ENCODE measurements at places on chromosomes 11 and 22.

DNA sequence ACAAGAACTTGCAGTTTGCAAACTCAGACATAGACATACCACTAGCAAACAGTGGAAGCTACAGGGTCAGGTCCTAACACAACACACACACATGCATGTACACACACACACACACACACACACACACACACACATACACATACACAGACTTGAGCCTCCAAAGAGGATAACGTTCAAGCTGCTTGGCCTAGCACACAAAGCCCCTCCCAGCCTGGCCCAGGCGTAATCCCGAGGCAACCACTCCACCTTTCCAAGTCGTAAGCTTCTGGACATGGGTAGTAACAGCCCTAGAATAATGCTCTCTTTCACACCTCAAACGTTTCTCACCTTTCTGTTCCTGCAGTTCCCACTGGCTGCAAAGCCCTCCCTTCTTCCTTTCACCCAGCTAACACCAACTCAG is 88.6 kb downstream of the LARGE1 start:
- DNase-seq, result no peak

GRCh38 chr22:37811867-37812266 is 4.1 kb downstream of the GCAT start:
- no peak for DNase-seq

DNA sequence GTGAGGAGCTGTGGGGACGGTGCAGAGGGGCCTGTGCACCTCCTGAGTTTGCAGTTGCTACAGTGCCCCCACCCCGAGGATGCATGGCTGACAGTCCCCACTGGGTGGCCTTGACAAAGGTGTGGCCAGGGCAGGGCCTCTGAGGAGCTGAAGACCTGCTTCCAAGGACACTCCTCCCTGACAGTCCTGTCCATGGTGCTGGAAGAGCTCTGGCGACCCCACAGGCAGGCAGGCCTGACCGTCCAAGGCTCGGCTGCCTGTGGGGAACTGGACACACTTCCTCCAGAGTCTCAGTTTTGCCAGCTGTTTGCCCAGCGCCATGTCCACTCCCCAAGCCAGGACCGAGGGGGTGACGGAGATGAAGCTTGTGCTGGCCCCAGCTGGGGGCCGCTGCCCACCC is 32.7 kb downstream of the BRSK2 start:
- no peak for DNase-seq

DNA sequence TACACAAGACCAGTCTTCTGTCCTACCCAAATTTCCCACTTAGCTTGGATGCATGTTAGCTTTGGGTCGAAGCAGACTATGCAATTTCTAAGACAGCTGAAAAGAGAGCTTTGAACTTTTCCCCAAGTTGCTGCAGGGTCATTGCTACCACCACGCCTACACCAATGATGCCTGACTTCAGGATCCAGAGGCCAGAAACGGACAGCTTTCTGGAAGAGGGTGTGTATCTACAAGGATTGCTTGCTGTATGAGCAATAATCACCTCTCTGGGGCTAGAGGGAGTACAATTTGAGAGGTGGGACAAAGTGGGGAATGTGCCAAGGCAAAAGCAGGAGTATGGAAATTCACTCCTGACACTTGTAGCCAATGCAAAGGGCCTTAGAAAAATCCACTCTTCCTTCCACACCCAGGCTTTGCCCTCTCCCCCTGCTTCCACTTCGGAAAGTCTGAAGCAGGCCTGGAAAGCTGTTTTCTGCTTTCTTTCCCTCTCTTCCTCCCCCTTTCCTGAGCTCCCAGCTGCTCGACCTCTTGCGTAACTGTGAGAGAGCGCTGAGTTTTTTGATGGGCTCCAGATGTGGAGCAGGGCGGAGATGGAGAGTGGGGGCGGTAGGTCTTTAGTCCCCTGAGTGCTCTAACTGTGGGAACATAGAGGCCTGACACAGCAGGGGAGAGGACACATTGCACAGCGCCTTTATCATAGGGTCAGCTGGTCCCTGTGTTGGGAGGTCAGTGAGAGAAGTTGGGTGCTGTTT is 2.1 kb upstream of the PHLDB1 start:
- no peak for DNase-seq

GRCh38 chr11:1008001-1008802 is 28.3 kb downstream of the MUC6 start:
- no peak for DNase-seq

- no peak for DNase-seq
These were observed 24.2 kb downstream of the MED15 start for GRCh38 chr22:20531404-20532201.

DNA sequence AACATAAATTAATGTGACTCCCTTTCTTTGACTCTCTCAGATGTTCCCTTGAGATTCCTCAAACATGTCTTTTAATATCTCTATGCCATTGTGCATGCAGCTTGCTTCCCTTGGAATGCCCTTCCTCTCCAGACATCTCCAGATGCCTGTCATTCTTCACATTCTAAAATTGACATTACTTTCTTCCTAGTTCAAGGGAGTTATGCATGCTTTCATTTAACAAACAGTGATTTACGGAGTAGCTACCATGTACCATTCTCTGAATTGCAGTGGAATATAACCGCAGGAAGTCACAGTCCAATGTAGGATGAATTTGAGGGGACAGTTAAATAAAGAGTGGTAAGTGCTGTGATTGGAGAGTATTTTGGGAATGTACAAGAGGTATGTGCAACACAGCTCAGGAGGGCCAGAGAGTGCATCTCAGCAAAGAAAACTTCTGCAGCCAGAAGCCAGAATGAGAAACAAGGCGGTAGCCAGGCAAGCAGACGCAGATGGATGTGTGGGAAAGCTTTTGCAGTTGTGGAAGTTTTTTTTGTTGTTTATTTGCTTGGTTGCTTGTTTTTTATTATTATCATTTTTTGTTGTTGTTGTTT is 18.7 kb downstream of the MMP10 start:
- DNase-seq, result no peak

- no peak for DNase-seq
These were observed 31.4 kb downstream of the CBL start for GRCh38 chr11:119237515-119237914.

DNA sequence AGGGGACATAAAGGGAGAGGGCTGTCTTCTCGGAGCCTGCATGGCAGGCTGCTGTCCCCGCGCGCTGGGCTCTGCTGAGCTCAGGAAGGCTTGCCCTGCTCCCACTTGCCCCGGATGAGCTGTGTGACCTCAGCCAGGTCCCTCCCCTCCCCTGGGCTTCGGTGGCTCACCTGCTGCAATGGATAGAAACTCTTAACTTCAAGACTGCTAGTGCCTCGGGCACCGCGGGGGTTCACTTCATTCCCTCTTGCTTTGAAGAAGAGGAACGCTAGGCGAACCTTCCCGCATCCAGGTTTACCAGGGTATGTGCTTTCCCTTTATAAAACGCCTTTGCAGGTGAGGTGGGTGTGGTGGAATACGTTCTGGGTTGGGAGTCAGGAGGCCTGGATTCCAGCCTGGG is 115.0 kb downstream of the PHF21B start:
- no peak for DNase-seq

DNA sequence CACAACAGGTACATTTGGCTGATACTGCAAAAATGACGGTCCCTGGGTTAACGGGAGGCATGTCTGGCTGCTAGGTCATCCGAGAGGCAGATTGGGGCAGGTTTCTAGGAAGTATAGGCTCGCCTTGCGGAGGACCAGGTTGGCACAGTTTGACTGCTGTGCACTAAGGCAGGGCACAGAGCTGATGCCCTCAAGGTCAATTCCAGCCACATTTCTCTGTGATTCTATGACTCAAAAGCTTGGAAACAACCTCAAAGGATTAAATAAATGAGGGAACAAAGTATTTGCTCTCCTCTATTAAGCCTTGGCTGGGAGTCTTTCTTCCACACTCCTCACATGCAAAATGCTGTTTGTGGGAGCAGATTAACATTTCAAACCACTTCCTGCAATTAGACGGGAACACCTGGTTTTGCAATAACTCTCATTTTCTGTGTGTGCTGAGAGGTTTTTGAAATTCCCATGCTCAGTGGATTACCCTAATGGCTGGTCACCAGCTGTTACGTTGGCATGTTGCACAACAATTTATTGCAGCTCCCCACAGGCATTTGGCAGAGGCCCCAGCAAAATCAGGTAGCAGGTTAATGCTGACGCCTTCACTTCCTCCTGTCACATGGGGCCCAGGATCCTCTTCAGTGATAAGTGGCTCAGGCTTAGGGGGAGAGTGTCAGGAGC is 61.0 kb upstream of the PLET1 start:
- no peak for DNase-seq

- no peak for DNase-seq
These were observed 425.5 kb upstream of the CADM1 start for GRCh38 chr11:115929618-115930129.

DNA sequence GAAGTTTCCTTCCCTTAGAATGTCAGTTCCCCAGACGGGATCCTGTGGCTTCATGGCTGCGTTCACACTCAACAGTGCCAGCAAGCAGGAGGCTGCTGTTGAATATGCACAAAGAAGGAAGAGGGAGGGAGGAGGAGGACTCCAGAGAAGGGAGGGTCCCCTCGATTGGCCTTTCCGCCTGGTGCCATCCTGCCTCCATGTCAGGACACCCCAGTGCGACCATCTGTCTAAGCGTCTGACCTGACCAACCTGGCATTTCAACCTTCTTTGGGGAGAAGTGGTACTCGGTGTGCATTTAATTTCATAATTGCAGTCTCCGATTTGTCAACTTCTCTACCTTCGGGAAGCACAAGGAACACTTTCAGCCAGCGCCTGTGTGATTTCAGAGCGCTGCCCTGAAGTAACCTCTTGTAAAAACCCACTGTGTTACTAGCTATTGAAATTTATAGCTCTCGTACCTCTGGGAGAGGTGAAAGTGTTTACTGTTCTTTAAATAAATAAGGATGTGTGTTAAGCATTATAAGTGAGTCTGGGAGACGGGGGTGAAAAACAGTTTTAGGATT is 1491.9 kb downstream of the TBC1D22A start:
- no peak for DNase-seq

DNA sequence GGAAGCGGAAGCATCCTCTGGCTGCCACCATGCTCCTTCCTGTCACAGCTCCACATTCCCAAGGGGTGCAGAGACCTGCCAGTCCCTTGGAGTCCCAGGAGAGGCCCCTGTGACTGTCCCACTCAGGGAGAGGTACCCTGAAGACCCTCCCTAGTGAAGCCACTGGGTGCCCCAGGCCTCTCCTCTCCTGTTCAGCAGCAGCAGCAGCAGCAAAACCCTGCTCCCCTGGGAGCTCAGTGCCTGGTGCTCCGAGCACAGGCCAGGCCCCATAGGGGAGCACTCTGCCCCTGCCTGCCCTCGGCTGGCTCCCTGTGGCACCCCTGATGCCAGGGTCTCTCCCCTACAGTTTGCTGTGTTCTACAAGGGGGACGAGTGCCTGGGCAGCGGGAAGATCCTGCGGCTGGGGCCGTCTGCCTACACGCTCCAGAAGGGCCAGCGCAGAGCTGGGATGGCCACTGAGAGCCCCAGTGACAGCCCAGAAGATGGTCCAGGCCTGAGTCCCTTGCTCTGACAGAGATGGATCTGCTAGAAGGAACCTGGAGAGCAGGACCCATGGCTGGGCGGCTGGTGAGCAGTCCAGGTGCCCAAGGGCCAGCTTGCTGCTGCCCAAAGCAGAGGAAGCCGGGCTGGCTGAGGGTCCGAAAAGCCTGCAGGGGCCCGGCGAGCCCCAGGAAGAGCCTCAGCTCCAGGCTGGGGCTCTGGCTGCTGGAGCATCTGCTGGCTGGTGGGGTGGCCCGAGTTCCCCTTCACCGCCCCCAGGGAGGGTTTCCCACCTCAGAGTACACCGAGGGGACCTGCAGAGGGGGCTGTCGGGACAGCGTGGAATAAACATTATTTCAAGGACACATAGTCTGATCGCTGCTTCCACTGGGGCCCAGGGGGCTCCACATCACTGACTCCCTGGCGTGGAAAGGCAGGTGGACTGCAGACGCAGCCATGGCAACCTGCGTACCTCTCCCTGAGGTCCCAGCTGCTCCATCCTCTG is 21.3 kb downstream of the TRMU start:
- no peak for DNase-seq

DNA sequence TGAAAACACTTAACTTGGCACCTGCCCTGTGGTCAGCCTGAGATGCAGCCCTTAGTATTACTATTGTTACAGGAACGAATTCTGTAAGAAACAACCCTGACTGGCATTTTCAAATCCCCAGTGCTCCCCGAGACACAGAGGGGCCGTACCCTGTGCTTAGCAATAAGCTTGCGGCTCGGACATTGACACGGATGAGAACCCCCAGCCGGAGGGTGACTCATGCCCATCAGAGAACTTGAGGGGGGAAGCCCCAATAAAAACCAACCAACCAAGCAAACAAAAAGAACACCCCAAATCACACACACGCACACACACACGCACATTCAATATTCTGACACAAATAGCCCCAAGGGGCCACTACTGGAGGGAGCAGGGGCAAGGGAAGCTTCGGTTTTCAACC is 63.8 kb downstream of the SHISAL1 start:
- DNase-seq, result no peak

DNA sequence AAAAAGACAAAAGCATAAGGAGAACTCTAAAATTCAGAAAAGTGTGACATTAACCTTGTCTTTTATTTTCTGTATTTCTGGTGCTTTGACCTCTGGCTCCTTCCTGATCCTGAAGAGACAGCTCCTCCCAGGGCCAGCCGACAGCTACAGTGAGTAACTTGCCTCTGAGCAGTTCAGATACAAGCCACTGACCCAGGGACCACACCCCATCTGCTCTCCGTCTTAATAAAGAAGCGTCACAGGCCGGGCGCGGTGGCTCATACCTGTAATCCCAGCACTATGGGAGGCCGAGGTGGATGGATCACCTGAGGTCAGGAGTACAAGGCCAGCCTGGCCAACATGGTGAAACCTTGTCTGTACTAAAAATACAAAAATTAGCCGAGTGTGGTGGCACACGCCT is 6.5 kb downstream of the MLC1 start:
- DNase-seq, result no peak

- DNase-seq, result no peak
These were observed at the start of gene CELSR1 for GRCh38 chr22:46537225-46537945. TSS of gene CELSR1 (minus strand) at chr22:46537620. CDS start at chr22:46537170, 450 bp downstream.

- no peak for DNase-seq
These were observed 221.0 kb downstream of the HIPK3 start for GRCh38 chr11:33478111-33478573.

DNA sequence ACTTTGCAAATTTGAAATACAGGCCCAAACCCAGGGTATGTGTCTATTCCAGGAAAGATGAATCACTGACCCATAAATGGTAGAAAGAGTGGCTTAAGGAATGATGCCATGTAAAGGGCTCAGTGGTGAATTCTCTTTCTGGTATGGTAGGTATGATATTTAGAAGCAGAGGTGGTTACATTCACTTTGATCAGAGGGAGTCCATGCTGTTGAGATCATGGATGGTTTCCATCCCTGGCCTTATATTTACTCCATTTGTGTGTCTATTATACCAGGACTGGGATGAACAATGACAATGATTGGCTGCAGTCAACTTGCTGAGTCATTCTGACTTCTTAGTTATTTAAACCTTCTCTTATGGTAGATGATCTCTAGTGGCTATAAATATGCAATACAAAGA is 419.8 kb upstream of the LRRC4C start:
- no peak for DNase-seq

GRCh38 chr11:19602891-19603290 is 109.7 kb upstream of the NAV2 start:
- no peak for DNase-seq

DNA sequence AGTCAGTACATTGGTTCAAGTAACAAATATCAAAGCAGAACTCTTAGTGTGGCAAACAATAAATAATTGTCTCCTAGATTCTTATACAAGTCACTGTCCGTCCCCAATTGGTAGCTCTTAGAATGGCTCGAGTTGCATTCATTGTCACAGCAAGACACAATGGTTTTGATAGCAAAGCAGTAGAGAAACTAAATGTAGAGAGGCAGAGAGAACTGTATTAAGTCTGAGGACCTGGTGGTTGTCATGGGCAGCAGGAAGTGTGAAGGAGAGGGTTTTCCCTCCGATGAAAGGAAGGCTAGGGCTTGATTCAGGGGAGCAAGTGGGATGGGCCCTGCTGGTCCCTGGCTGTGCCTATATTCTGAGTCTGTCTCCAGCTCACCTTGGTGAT is 36.6 kb downstream of the RCOR2 start:
- DNase-seq, result no peak

All from NK-92 treated with Interleukin-12 subunit alpha and Interleukin-12 subunit beta, amount 100 ng/mL, for 24 hours (cell line).